ENCODE measurements at places on chromosomes 3 and 15.

DNA sequence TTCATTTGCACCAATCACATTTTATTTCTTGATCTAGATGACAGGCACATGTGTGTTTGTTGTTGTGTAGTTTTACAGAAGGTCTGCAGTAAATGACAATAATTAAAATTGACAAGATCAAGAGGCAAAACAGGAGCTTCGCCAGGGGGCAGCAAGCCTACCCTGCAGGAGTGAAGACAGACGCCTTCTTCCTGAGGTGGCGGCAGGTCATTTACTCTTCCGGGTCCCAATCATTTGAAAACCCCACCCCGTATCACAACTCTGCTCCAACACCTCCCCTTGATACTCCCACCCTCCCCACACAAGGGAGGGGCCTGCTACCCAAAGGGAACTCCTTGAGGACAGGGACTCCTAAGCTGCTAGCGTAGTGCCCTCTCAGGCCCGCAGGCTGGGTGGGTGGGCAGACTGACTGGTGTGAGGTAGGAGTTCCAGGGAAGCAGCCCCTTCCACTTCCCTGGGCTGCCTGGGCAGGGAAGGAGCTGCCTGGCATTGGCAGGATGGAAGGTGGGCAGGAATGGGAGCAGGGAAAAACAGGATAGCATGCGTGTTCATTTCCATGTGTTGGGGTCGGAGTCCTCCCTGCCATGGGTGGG is 13.1 kb downstream of the CHDH start:
- no peak for DNase-seq

DNA sequence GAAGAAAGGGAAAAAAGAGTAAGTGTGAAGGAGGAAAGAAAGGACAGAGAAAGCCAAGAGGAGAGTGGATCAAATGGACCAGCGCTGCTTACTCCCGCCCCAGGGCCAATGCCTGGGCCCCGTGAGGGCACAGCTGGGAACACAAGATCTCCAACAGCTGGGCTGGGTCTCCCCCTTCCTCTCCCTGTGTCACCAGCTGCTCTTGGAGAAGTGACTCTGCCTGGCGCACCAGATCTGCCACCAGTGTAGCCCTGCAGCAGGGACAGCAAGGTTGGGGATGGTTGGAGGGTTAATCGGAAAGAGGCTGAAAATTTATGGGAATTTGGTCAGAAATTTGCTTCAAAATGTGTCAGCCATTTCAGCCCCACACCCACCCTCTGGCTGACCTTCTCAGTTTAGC is 8.4 kb downstream of the CDAN1 start:
- DNase-seq: no peak

DNA sequence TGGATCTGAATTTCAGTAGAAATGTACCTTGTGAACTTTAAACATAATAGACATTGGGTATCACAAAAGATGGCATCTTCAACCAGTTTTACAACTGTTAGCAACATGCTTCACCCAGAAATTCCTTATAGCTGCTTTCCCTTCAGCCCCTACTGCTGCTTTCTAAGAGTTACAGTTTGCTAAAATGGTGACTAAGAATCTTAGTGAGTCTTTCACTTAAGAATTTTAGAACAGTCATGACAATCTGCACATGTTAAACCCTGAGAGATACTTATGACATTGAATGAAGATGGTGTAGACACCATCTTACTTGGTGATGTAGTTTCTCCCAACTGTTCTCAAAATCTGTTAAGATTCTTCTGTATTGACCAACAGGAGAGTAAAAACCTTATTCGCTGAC is 129.7 kb upstream of the UBE2E1 start:
- DNase-seq: no peak

DNA sequence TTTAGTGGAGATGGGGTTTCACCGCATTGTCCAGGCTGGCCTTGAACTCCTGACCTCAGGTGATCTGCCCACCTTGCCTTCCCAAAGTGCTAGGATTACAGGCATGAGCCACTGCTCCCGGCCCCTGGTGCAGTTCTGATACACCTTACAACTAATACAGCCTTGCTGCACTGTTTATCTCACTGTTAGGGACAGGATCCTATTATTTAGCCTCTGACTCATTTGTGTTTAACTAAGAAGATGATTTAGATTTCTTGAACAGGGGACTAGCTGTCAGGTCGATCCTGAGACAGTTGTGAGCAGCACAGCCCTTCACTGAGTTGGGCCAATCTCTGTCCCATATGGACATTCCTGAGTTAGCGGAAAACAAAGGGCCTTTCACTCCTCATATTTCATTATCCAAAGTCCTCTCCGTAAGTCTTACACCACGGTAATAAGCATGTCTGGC is 19.2 kb downstream of the GYG1 start:
- no peak for DNase-seq

DNA sequence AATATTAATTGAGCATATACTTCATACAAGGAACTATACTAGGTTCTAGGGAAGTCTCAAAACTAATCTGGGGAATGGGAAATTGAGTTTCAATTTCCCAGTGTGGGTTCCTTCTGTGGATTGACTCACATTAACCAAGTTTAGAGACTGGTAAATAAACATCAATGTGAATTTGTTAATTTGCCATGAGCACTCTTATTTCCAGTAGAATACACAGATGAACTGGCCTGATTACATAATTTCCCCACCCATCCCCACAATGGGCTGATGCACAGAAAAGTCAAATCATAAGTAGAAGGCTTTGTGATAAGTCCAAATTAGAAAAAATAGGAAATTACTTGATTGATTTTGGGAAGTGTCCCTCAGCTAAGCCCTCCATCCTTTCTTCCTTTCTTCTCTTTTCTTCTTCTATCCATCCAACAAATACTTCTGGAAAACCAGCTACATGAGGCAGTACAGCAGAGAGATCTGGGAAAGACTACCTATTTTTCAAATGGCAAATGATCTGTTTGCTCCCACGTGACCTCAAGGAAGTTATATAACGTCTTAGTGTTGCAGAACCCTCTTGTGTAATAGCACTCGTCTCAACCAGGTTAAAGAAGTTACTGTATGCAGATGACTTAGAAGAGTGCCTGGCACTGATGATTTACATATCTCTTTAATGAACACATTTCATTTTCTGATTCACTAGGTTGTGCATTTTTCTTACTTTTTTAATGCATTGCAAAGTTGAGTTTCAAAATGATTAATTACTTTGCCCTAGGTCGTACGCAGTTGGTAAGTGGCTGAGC is 312.3 kb downstream of the SV2B start:
- no peak for DNase-seq

DNA sequence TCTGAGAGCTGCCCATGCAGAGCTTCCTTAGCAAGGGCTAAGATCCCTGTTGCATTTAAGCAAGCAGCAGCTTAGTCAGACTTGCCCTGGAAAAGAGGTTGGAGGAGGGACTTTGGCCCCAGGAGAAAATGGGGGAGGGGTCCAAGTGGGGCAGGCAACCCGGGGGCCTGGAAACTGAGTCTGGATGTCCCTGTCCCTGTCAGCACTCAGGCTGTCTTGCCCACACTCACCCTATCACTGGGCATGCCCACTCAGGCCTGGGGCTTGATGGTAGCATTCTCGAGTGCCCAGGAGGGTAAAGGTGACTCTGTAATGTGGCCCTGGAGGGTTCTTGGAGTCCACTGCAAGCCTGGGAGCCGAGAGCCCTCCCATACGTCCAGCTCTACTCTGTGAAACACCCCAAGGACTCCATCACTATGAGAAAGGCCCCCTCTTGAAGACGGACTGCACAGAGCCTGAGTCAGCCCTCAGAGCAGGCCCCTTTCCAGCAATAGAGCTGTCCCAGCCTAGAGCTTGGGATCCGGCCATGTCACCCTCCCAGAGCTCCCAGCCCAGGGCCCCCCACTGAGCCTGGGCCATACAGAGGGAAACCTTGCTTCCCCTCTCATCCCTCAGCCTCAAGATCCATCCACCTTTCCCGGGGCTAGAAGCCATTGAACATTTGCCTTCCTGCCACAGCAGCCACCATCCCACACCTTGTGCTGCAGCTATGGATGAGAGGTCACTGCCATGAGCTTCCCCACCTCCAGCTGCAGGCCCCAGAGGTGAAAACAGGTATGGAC is 13.4 kb downstream of the MYL3 start:
- no peak for DNase-seq

DNA sequence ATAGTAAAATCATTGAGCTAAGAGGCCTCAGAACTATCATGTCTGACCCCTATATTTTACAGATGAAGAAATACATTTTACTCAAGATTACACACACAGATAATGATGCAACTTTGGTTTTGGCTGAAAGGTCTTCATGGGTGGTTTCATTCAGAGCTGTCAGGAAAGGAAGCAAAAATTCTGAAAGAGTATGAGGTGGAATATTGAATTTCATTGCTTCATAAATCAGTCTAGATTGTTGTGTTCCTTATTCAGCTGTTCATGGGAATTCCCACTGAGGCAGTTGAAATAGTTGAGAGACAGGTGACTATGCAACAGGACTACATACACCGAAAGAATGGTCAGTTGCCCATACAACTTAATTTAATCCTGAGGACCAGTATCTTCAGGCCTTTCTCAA is 39.4 kb downstream of the CD200 start:
- DNase-seq: no peak

- no peak for DNase-seq
Measured at GRCh38 chr3:111943533-111943932, 35.3 kb upstream of the ABHD10 start.

DNA sequence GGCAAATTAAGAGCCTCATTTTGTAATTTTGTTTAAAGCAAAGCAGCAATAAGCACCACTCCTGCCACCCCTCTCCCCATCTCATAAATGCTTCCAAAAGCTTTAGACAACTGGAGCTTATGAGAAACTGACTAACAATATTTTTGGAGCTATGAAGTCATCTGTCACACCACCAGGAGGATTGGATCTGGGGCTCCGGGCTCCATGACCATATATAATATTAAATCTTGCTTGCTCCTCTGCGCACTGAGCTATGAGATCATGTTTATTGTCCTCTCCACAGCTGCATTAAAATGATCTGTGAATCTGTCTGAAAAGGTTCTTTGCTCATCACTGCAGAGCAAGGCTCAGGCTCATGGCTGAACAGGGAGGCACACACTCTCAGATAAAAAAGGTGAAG is 323.7 kb downstream of the ZNF621 start:
- DNase-seq: no peak

DNA sequence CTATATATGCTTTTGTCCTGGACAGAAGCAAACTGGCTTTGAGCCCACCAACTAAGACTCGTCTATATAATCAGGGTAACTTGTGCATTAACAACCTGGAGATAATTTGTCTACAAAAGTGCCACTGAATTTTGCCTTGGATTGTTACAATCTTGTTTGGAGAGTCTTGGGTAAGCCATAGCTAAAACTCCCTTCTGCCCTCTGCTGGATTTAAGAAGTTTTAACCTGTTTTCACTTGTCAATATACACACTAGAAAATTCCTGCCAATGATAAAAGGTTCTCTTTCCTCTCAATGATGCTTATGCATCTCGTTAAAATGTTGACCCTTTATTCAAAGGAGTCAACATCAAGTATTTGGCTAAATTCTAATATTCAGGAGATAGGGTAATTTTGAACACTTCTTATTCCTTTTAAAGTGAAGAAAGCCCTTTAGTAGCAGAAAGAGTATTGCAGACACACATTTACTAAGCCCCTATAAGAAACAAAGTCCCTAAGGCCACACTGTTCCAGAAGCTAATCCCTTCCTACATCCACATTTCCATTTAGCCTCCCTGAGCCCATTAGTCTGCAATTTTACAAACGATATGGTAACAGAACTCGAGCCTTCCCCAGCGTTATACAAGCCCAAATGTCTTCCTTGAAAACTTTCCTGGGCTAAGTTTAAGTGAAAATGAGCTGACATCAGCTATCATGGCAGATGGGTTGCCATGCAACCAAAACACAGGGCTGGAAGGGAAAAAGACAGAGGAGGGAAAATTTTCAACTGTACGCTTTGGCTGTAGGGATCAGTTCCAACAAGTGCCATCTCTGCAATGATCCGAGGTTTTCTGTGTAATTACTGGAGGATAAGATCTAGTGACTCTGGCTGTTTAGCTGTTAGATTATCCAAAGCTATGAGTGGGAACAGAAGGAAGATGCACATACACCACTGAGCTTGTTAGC is 75.9 kb upstream of the FGF12 start:
- DNase-seq: no peak

DNA sequence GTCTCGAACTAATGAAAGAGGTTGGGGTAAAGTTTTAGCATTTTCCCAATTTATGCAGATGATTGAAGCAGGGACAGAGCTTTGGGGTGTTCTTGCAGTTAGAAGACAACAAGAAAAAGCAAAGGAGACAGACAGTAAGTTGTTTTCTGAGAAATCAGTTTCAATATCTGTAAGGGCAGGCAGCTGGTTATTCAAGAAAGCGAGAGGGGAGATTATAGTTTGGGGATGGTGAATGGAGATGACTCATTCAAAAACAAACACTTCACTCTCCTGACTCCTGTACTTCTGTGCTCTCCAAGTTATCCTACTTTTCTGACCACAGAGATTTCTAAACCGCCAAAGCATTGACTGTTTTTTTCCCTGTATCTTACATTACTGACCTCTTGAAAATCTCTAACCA is 352.0 kb downstream of the GAP43 start:
- no peak for DNase-seq

DNA sequence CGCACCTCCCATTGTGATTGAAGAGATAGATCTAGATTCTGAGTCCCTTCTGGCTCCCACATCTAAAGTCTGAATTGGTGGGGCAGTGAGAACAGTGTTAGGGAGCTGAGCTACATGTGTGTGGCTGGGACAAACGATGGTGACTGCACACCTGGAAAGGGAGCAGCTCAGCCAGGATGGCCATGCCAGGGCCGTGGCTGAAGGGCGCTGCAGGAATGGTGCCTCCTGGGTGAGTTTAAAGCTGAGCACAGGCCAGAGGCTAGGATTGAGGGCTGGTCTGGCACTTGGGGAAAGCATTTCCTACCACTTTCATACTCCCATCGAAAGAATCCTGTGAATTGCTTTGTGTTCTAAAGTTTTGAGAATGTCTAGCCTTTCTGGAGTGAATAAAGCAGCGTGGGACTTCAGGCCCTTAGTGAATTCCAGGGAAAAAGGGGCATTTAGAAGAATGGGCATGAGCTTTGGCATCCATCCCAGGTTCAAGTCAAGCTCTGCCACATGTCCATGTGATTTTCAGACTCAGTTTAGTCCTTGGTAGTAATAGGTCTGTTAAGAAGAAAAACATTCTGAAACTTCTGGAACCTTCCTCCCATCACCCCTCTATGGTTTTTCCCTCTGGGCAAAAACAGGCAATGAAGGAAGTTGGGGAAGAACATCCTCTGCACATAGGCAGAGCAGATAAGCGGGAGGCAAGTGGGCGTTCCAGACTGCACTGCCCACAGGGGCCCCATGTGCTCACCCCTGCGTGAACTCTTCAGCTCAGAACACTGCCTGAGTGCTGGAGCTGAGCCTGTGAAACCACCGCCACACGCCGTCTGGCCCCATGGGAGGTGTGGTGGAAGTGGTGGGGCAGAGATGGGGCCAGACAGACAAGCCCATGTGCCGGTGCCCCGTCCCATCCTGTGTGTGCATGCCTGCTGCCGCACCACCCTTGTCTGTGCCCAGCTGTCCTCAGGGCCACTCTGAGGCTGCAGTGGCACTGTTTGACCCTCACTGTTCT is 12.9 kb upstream of the CPNE9 start:
- DNase-seq: no peak

- DNase-seq: no peak
Measured at GRCh38 chr3:48142316-48142870, 45.8 kb downstream of the CDC25A start.
